ENCODE measurements at places on chromosomes 5 and 9. TPM values are rescaled to one million over a fixed set of nuclear protein-coding genes. Genes with fewer than 3 reads are reported as not detected.

- DNase-seq, result no peak
Measured at GRCh38 chr9:112809351-112809848, 58.8 kb downstream of the SNX30 start.

DNA sequence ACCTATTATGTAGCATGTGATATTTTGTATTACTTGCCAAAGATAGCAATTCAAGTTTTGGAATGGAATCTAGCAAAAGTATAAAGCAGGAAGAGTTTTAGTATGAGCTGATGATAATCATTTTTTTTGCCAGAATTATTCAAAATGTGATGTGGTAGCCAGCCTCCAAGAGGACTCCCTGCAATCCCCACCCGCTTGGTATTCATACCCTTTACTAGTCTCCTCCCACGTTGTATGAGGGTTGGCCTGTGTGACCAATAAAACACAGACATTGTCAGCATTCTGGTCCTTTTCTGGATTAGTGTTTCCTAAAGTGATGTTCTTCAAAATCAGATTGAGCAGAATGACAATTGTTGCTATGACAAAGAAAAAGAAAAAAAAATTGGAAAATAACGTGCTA is 63.8 kb downstream of the TARS1 start:
- DNase-seq, result no peak

GRCh38 chr5:32476891-32477290 is 32.4 kb upstream of the ZFR start:
- DNase-seq, result no peak

DNA sequence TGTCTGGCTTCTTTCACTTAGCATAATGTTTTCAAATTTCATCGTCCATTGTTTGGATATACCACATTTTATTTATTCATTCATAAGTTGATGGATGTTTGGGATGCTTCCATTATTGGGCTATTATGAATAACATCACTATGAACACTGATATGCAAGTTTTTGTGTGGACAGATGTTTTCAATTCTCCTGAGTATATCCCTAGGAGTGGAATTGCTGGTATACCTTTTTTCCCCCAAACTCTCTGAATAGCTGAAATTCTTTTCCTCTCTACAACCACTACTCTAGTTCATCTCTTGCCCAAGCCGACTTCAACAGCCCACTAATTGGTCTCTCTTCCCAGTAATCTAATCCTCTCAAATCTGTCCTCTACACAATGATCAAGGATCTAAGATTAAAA is 4.7 kb upstream of the ZFR start:
- no peak for DNase-seq

GRCh38 chr9:105248691-105249090 is 4.2 kb downstream of the SLC44A1 start:
- DNase-seq, result no peak

- peak; percentile 21 for DNase-seq
Measured at GRCh38 chr9:38641985-38642864, 21.8 kb upstream of the ANKRD18A start.

DNA sequence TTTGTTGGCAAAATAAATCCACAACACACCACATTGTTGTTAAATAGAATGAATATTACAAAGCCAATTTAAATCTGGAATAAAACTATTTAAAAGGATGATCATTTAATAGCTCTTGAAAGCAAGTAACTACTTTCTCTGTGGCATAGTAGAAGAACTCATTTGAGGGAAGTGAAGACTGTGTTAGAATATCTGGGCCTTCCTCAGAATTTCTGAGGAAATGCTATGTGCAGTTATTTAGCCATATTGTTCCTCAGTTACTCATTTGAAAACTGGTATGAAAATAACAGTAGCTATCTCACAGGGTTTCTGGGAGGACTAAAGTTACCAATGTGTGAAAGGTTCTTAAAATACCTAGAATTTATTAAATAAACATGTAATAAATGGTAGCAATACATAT is 595.8 kb downstream of the PSAT1 start:
- no peak for DNase-seq

- no peak for DNase-seq
Measured at GRCh38 chr5:2352101-2352861, 399.2 kb downstream of the IRX2 start.

The ATP10B gene
- total RNA-seq, result not detected

The NPR2 gene
- total RNA-seq, result 46.7 TPM

The IFT74 gene
- 13.4 TPM for total RNA-seq

Data from HFFc6 (cell line).